ENCODE measurements at places on chromosomes 6 and 20.
A peak's percentile ranks its signal among the peaks of the same experiment; 100 is the strongest.

DNA sequence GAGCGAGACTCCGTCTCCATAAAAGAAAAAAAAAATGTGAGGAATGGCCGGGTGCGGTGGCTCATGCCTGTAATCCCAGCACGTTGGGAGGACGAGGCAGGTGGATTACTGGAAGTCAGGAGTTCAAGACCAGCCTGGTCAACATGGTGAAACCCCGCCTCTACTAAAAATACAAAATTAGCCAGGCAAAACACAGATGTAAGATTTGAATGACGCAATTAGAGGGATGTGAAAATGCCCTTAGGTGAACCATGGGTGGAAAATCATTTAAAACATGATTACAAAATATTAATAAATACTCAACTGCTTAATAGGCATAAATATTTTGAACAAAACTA is 20.9 kb downstream of the COL9A3 start:
- no peak for DNase-seq

DNA sequence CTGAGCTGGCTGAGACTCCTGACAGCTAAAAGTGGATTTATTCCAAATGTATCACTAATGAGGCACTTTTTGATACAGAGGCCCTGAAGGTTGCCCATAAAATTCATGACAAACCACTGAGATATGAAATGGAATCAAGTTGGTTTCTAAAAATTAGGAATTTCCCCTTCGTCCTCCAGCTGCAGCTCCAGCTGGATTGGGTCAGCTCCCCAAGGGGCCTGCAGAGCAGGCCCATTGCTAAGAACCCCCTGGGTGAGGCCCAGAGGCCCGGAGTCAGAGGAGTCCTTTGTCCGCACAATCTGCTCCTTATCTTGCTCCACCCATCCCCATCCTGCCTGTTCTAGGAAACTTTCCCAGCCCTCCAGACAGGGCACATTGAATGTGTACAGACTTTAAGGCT is 163.5 kb upstream of the TOP1 start:
- no peak for DNase-seq

GRCh38 chr6:14763139-14763538 is 482.7 kb upstream of the JARID2 start:
- peak; percentile 18 for DNase-seq

DNA sequence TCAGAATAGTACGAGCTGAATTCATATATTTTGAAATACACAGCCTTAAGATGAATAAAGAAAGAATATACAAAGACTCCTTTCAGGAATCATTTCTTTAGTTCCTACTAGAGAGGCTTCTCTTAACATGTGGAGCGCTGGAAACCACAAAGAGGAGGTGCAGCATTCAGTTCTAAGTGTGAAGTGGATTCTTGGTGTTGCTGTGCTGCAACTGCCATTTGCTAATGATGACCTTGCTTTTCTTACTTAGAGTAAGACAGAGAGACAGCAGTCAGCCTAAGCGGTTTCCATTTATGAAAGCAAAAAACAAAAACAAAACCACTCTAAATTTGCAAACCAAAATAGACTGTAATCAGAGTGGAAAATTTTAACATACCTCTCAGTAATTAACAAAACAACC is 629.0 kb downstream of the EPHA7 start:
- DNase-seq, result no peak

- DNase-seq, result no peak
These were observed 37.0 kb upstream of the CDKN1A start for GRCh38 chr6:36641543-36641942.

DNA sequence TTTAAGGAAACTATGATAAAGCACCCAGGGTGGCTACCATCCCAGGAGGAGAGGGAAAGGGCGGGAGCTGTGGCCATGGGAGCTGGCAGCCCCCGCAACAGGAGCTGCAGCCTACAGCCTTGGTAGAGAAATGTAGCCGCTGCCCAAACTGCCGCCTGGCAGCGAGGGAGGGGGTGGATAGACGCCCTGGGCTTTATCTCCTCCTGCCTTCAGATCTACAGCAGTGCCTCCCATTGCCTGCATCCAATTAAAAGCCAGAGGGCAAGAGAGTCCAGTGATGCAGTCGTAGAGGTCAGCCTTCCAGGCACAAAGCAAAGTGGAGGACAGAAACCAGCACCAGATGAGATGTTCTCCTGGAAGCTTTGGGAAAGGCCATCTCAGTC is 35.0 kb upstream of the ZFAND3 start:
- no peak for DNase-seq

GRCh38 chr20:25374842-25375241 is 15.8 kb downstream of the ABHD12 start:
- DNase-seq, result no peak

- DNase-seq, result no peak
These were observed 81.7 kb downstream of the TOX2 start for GRCh38 chr20:43996240-43996930.

DNA sequence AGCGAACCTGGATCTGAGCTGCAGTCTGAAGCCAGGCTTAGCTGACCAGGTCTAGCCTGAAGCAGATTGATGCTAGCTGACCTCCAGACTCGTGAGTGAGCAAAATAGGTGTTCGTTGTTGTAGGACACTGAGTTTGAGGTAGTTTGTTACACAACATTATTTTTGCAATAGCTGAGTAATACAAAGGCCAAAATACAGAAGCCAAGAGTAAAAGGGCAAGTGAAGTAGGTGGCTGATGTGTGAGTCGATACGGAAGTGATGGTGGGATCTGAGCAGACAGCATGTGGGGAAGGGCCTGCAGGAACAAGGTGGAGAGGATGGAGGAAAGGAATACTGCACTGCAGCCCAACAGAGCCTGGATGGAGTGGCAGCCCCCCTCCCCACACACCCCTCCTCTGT is 8.5 kb upstream of the SPATS1 start:
- no peak for DNase-seq

GRCh38 chr6:56370561-56371211 is 123.3 kb upstream of the COL21A1 start:
- DNase-seq, result peak; percentile 58

GRCh38 chr20:61535536-61535935 is 283.5 kb downstream of the CDH4 start:
- no peak for DNase-seq

GRCh38 chr6:128412680-128413079 is 107.7 kb downstream of the PTPRK start:
- DNase-seq, result no peak

DNA sequence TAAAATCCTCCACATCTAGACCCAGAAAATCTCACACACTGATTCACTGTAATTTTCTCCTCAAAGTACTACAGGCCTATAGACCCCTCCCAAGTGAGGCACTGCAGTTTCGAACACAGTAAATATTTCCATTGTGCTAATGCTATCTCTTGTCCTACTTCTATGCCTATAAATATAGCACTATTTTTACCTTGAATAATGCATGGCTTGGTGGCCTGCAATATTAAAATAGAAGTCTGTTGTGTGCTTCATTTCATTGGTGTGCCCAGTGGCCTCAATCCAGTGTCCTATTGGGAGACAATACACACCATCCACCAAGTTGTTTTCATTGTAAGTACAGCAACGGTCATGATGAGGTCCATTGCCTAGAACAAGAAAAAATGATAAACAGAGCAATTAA is 49.4 kb downstream of the EPM2A start:
- DNase-seq, result no peak

DNA sequence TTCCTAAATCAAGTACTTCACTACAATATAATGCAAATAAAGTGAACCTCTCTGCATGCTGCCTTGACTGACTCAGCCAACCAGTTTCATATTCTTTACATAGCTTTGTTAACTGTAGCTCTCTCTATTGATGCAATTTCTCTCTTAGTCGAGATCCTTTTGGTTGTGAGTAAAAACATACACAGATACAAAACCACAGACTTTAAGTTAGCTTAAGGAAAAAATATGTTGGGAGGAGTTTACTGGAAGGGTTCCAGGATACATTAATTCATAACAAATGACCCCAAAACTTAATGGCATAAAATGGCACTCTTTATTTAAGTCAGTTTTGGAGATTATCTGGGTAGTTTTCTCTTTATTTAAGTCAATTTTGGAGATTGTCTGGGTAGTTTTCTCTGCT is 15.7 kb downstream of the HTR1E start:
- DNase-seq, result no peak

- no peak for DNase-seq
These were observed 21.4 kb upstream of the ULBP3 start for GRCh38 chr6:150090328-150090727.

- DNase-seq, result no peak
These were observed 30.2 kb downstream of the EPHA7 start for GRCh38 chr6:93389192-93389591.

- DNase-seq, result no peak
These were observed 127.9 kb downstream of the GRM4 start for GRCh38 chr6:34018026-34018425.

DNA sequence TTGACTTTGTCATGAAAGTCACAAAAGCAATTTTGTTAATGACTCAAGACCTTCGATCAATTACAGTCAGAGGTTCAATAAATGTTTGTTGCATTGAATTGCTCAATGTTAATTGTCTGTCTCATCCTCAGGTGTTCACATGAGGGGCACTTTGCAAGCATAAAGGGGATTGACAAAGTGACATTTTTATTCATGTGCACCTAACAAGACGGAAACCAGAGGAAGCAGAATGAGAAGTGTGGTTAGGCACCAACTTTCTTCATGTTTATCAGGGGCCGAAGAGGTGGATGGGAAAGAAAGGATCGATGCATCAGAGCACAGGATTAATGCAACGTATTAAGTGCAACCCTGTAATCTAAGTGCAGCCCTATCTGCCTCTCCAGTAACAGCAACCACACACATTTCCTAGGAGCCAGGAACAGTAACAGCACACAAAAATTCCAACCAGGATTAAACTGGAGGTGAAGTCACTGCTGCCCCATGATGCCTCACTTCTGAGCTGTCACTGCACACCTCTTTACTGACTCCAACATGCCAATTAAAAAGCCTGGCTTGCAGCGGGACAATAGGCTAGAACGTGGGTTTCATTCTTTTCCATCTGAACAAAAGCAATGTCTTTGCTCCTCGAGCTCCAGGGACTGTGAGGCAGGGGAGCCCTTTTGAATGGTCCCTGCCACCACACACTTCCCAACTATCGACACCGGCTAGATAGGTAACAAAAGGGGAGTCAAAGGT is 262.7 kb downstream of the CD83 start:
- no peak for DNase-seq

- DNase-seq, result no peak
These were observed 962 bp downstream of the DDX27 start for GRCh38 chr20:49219924-49220831.

DNA sequence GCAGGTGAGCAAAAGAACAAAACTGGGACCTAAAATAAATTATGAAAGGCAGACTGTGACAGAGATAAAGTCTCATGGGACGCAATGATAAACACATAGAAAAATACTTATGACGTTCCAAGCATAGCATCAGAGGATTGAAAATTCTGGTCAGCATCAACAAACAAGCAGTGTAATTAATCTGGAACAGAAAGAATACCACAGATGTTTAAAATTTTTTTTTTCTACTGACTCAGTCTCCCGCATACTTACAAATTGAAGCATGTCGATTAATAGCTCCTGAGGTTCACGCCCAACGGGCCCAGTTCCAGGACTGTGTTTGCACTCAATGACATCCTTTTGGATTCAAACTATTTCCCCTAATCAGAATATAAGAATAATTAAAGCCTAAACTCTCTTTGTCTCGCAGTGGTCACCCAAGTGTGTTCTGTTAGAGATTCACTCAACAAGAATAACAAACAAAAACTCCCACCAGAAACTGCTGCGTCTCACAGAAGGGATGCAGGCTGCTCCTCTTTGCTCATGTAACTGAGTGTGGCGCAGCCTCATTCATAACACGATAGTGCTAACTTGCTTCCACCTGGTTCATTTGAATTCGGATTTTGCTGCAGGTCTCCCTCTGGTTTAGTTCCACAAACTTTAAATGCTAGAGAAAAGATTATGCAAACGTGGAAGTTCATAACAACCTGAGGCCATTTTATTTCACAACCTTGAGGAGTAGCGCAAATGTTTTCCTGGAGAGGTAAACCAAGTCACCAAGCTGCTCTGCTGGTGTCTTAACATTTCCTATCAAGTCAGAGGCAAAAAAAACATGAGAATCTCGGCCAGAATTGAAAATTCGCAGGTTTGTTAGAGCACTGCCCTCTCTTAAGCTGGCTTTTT is 69.0 kb upstream of the CITED2 start:
- DNase-seq, result no peak

- no peak for DNase-seq
These were observed 19.6 kb upstream of the TRAM2 start for GRCh38 chr6:52596371-52597028.

GRCh38 chr6:30097902-30098768 is 14.8 kb downstream of the TRIM31 start:
- no peak for DNase-seq

DNA sequence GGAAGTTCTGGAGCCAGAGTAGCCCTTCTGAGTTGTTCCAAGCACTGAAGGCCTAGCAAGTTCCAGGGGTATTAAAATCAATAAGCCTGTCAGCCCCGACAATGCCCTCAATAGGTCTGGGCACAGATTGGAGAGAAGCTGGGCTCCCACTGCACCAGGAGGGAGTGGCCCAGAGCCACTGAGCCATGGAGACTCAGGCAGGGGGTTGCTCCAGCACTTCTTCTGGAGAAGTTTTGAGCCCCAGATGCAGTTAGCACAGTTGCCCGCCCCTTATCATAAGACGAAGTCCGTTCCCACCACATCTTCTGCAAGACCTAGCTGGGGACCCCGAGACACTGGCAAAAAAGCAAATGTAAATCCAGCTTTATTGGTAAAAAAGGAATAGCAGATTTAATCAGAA is 13.0 kb downstream of the DEFB132 start:
- DNase-seq, result no peak

DNA sequence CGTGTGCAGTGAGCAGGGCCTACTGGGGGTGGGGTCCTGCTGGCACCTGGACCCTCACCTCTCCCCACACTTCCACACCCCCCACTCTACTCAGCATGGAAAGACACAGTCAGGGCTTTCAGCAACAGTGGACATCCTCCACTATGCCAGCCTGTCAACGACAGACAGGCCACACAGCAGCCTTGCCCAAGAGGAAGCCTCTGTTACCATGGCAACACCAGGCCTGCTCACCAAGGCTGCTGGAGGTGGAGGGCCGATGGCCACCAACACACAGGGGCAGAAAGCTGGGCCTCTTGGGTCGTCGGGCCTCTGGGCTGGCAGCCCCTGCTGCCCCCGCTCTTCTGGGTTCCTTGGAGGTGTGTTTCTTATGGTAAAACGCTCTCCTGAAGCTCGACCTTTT is 13.6 kb downstream of the BNIP5 start:
- DNase-seq, result no peak

DNA sequence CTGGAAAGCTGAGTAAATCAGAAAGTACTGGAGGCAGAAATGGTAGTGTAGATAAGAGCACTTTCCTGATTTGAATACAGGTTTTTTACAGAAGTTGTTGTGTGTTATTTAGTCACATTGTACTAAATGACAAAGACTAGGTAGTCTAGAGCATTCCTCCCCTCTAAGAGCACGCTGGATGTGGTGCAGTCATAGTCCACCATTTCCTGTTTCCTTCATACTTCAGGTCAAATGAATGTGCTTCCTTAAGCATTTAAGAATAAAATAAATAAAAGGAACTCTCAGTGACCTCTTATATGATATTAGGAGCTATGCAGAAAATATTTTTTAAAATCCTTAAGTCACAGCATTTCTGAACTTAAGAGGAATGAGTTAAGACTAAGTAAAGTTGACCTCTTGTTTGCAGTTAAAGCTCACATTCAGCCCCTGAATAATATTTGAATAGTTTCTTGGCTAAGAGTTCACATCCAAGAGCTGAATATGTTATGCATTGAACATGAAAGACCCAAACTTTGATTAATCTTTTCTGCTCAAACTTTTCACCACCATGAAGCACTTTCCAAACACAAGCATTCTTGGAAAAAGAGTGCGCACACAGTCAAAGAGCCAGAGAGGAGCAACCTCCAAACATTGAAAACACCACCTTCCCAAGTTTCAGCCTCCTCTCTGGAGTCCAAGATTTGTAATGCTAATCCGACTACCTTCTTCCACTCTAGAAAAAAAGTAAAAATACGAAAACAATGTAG is 53.4 kb upstream of the TMEM30A start:
- DNase-seq, result no peak

All from AG09309 (cell line).